ENCODE measurements at places on chromosomes 6 and 20.
A peak's percentile ranks its signal among the peaks of the same experiment; 100 is the strongest.

- DNase-seq: no peak
Measured at GRCh38 chr20:5077761-5078387, 41.9 kb downstream of the PCNA start.

DNA sequence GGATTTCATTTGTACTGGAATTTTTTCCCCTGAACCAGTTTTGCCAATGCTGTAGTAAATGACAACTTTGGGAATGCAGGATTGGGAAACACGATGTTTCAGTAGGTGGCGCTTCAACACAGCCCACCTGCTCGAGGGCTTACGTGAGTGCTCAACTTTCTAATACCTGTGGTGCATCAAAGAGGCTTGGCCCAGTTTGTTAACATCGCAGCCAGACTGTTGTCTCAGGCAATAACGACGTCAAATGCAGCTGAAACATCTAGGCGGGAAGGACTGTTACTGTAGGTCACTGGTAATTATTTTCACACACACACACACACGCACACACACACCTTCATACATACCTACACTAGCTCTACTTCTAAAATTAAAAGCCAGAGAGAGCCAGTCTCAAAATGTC lies 815.5 kb upstream of the SLC35B3 start:
- no peak for DNase-seq

DNA sequence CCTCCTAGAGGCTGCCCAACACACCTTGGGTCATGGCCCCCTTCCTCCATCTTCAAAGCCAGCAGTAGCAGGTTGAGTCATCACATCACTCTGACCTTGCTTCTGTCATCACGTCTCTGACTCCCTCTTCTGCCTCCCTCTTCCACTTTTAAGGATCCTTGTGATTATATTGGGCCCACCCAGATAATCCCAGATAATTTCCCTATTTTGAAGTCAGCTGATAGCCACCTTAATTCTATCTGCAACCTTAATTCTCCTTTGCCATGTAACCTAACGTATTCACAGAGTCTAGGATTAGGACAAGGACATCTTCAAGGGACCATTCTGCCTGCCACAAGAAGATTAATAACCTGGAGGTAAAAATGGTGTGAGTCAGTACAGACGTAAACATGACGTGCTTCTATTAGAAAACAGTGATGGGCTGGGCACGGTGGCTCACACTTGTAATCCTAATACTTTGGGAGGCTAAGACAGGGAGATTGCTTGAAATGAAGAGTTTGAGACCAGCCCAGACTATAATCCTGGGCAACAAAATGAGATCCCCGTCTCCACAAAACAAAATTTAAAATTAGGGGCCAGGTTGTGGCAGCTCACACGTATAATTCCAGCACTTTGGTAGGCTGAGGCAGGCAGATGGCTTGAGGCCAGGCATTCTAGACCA lies 3.3 kb downstream of the ZSWIM3 start:
- no peak for DNase-seq

DNA sequence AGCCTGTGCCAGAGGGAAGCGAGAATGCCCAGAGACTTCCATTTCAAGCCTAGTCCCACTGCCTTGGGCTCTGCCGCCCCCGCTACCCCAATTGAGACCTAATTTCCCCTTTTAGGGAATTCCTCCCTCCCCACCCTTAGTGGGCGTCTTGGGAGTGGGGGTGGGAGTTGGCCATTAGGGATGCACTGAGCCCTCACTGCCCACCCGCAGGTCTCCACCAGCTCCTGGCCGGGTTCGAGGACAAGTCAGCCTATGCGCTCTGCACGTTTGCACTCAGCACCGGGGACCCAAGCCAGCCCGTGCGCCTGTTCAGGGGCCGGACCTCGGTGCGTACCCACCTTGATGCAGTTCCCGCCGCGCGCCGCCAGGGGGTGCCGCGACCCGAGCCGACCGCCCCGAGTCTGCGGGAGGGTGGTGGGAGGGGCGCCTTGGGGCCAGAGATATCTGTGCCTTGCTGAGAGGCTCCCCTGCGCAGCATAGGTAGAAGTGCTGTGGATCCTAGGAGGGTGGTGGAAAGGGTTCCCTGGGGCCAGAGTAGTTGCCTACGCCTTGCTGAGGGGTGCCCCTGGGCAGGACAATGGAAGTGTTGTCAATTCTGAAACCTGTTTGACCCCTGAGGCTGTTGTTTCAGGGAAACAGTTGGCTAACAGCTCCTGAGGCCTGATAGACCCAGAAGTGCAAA lies 9.2 kb downstream of the ITPA start:
- DNase-seq: peak; percentile 70

DNA sequence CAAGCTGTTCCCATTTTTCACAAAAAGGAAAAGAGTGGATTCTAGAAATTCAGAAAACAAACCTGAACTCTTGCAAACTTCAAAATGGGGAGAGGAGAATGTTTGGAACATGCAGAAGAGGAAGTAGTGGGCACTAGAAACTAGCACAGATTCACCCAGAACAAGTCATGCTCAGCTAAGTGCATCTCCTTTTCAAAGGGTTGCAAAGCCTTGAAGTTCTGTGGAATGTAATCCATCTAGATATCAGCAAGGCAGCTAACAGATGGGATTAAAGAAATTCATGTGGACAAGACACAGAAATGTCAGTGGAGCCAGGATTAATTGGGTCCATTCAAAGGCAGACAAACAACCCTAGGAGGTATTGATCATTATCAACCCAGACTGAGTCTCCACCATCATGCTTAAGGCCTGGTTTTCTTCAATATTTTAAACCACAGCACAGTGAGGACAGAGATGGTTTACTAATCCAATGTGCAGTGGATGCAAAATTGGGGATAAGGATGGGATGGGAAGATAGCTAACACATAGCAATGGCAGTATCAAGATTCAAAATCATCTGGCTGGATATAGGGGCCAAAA lies 31.3 kb downstream of the KCNK5 start:
- peak; percentile 16 for DNase-seq

- DNase-seq: no peak
Measured at GRCh38 chr6:123655521-123656306, 19.0 kb upstream of the TRDN start.

DNA sequence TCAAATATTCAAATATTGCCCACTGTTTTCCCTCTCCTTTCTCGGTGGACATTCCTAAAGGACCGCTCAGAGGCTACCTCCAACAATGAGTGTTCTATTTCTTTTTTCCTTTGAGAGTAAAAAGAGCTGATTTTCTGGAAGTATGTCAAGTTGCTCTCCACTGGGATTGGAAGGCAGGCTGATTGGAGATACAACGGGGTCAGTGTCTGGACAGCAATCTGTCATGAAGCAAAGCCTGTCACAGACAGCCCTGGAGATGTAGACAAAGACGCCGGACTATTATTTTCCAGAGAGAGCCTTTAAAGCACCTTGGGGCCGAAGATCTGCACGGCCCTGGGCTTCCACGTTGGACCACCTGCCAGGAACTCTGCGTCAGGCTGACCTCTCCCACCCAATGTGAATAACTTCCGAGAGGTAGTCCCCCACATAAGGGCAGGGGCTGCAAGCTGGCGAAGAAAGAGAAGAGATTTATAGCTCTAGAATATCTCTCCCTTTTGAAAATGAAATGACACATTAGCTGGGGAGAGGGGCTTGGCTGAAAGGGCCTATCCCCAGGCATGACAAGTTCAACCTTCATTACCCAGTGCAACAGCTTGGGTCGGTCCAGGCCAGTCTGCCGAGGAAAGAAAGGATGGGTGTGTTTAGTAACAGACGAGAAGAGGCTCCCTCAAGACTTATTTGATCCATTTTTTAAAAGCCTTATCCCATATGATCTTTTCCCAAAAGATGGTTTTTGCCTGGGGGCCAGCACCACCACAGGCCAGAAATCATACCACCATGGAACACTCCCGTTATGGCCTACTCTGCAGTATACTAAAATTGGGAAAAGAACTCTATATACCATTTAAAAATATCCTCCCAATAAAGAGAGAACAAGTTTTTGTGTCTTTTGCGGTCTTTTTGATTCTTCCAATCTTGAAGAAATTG lies 131.1 kb downstream of the OLIG3 start:
- no peak for DNase-seq

DNA sequence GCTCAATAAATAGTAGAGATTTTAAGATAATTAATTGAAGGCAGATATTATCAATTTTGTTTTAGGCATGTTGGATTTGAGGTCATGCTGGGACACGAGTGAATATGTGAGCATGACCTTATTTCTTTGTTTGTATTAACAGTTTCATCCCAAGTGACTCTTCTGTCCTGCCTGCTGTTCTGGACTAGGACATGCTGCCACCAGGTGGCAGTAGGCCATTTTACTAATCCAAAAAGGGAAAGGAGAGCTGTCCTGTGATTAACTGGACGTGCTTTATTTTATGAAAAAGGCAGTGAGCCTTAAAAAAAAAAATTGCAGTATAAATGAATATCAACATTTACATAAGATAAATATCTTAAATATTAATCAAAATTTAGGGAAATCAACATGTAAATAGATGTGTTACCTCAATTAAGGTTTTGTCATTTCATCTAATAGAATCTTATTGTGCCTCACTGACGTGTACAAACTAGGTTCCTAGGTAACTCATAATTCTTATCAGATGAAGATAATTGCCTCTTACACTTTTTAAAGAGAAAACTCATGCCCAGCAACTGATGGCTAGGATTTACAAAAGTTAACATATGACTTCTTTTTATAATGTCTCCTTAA lies 49.8 kb downstream of the FRK start:
- DNase-seq: peak; percentile 70

DNA sequence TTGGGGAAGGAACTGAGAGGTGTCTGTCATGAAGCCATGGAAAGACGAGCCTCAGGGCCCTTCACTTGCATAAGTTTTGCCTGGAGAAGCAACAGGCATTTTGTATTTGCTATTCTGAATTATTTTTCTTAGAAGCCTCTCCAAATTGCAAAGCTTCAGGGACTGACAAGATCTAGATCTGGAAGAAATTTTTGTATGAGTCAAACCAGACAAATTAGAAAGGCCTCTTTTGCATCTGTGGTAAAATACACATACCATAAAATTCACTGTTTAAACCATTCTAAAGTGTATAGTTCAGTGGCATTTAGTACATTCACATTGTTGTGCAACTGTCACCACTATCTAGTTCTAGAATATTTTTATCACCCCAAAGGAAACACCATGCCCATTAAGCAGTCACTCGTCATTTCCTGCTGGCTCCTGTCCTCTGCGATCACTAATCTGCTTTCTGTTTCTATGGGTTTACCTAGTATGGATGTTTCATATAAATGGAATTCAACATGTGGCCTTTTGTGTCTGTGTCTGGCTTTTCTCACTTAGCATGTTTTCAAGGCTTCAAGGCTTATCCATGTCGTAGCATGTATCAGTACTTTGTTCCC lies 269.1 kb downstream of the PHF3 start:
- DNase-seq: no peak

- DNase-seq: peak; percentile 11
Measured at GRCh38 chr6:50819466-50819903, 814 bp downstream of the TFAP2B start.

DNA sequence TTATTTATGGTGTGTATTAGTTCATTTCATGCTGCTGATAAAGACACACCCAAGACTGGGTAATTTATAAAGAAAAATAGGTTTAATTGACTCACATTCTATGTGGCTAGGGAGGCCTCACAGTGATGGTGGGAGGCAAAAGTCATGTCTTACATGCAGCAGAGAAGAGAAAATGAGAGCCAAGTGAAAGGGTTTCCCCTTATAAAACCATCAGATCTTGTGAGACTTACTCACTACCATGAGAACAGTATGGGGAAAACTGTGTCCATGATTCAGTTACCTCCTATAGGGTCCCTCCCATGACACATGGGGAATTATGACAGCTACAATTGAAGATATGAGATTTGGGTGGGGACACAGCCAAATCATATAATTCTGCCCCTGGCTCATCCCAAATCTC lies 150.0 kb upstream of the AHI1 start:
- DNase-seq: no peak

DNA sequence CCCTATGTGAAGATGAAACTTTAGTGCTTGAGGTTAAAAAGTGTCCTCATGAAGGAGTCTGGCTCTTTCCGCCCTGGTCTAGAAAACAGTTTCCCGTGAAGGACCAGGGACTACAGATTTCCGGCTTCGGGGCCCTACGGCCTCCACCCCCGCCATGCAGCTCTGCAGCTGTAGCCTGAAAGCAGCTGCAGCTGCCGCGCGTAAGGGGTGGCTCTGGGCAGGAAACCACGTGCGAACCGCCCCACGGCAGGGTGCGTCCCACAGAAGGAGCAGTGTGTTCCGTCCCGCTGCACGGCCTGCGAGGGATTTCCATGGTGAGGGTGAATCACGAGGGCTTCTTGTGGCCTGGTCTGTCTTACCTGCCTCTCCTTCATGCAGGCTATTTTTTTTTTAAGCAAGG lies 117.0 kb downstream of the ERMARD start:
- peak; percentile 49 for DNase-seq

DNA sequence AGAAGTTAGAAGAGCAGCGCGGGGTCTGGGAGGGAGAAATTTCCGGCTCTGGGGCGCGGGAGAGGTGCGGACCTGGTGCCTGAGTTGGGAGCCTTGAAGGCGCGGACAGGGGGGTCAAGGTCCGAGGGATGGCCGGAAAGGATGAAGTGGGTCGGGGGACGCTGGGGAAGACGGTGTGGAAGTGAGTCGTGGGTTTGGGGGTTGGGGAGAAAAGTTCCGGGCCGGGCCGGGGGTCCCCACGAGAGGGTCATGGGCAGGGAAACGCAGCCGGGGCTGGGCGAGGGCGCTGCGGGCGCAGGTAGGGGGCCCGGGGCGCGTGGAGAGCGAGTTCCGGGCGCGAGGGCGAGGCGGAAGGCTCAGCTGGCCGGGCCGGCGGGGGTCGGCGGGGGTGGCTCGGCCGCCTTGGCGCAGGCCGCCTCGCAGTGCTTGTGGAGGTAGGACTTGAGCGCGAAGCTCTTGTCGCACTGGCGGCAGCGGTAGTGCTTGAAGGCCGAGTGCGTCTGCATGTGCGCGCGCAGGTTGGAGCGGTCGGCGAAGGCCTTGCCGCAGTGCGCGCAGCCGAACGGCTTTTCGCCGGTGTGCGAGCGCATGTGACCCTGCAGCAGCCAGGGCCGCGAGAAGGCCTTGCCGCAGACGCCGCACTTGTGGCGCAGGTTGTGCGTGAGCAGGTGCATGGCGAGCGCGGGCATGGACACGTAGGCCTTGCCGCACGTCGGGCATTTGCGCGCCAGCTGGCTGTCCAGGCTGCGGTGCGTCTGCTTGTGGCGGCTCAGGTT lies 10.5 kb upstream of the SRXN1 start:
- DNase-seq: peak; percentile 52

- DNase-seq: peak; percentile 25
Measured at GRCh38 chr6:129764761-129765407, 54.9 kb upstream of the ARHGAP18 start.

GRCh38 chr20:13312300-13312699 lies 91.2 kb downstream of the ISM1 start:
- no peak for DNase-seq

DNA sequence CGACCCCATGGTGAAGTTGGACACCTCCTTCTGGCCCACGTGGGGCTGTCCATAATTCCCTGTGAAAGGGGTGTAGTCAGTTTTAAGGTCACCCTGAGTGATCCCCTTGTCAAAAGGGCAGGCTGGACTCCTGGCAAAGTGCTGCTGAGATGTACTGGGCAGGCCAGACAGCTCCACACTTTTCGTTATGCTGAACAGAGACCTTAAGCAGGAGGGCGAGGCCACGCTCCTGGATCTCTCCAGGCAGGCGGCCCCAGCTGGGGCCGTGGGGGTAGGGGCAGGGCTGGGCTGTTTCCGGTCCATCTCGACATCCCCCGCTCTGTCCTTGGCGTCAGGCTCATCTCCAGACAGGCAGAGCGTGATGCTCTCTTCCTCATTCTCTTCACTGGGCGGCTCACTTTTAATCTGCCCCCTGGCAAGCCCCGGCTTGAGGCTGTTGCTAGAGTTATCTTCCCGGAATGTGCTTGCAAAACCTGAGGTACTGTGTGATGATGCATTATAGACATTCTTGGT lies 56.7 kb downstream of the GJA10 start:
- DNase-seq: peak; percentile 14

- DNase-seq: no peak
Measured at GRCh38 chr20:60043435-60043834, 85.2 kb downstream of the CDH26 start.

- DNase-seq: no peak
Measured at GRCh38 chr6:10482636-10483257, 38.4 kb upstream of the GCNT2 start.

All from suppressor macrophage (primary cell).